Esophagus squamous epithelium (tissue), 5 donors: ENCODE measurements at places on chromosomes 12 and 14.

GRCh38 chr12:61891632-61892031 lies 368.6 kb upstream of the USP15 start:
- DNase-seq, result no peak

- DNase-seq, result no peak
Measured at GRCh38 chr12:53626702-53627169, 554 bp upstream of the ATF7 start.

DNA sequence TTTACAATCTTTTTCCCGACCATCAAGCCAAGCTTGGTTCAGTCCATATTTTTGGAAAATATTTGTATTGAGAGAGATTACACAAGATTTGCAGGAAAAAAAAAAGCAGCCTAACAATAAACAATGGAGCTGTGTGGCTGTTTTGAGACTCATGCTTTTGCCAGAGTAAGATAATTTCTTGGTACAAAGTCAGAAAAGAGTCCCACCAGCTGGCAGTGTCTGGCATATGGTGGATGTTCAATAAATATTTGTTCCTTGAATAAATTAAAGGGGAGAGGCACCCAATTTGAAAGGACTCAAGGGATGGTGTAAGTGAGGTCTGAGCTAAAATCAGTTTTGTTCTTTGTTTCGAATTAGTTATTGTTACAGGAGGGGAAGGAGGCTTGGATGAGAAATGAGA lies 78.1 kb upstream of the RPH3A start:
- no peak for DNase-seq

- no peak for DNase-seq
Measured at GRCh38 chr14:60212503-60213371, 36.3 kb upstream of the PPM1A start.

DNA sequence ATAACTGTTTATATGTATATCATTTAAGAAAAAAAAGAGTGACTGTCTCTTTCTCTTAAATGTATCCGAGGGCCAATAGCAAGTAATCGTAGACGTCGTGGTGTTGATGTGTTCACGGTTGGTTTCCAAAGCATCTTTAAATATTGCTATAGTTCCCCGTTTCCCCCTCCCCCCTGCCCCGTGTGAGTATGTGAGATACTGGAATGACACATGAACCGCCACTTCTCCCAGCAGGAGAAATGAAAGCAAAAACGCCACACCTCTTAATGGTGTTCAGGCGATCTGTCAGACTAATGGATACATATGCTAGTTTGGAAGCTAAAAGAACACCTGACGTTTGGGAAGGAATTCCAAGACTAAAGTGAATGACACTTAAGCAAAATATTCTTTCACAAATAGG lies 258.3 kb downstream of the FOXN3 start:
- DNase-seq, result no peak

GRCh38 chr12:113766131-113766878 lies 199.8 kb downstream of the RBM19 start:
- DNase-seq, result no peak

DNA sequence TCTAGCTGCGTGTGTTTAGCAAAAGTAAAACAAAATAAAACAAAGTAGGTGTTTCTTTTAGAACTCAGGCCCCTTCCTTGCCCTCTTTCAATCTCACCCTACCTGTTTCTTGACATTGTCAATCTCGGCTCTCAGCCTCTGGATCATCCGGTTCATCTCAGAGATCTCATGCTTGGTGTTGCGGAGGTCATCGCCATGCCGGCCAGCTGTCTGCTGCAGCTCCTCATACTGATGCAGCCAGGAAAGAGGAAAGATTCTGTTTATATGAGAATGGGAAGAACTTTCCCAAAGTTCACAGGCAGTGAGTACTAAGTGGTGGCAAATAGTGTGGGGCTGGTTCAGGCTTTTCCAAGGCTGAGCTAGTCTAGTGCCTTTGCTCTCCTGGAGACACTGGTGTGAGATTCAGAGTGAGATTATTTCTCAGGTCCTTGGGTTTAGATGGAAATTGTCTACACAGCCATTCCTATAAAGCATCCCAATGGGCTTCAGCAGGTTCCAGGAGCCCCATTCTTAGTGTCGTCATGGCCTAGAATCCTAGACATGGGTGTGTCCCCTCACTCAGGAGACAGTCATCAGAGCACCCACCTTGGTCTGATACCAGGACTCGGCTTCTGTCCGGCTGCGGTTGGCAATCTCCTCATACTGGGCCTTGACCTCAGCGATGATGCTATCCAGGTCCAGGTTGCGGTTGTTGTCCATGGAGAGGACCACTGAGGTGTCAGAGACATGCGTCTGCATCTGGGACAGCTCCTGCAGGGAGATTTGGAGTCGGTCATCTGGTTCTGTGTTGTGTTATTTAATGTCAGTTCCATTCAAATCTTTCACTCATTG lies 3.0 kb downstream of the KRT5 start:
- no peak for DNase-seq

- DNase-seq, result no peak
Measured at GRCh38 chr12:124190312-124191023, 104.4 kb upstream of the RFLNA start.

DNA sequence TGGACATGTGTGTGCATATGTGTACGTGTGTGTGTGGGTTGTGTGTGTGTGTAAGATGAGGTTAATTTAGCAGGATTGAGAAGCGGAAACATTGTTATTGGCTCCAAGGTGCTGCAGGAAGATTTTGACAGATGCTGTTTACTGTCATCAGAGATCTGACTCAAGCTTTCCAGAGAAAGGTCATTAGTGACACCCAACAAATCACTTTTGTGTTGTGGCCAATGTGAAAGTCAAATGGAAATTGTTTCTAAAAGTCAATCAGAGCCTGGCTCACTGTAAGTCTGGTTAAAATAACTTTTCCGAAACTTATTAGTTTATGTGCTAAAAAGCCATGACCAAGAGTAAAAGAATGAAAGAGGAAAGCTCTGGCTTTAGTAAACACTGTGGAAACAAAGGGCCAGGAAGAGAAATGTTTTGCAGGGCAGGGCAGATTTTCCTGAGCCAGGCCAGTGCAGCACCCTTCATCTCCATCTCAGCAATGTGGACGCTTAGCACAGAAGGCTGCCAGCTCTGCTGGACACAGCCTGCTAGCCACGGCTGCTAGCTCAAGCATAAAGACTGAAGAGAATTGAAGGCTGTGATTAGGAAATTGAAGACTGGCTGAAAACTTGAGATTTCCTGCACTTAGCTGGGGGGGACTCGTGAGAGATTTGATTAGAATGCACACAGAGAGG lies 235.8 kb downstream of the NEDD1 start:
- DNase-seq, result no peak

GRCh38 chr14:52299692-52300278 lies 14.3 kb upstream of the PTGER2 start:
- no peak for DNase-seq

GRCh38 chr12:104910196-104910840 lies 47.8 kb downstream of the SLC41A2 start:
- DNase-seq, result no peak

DNA sequence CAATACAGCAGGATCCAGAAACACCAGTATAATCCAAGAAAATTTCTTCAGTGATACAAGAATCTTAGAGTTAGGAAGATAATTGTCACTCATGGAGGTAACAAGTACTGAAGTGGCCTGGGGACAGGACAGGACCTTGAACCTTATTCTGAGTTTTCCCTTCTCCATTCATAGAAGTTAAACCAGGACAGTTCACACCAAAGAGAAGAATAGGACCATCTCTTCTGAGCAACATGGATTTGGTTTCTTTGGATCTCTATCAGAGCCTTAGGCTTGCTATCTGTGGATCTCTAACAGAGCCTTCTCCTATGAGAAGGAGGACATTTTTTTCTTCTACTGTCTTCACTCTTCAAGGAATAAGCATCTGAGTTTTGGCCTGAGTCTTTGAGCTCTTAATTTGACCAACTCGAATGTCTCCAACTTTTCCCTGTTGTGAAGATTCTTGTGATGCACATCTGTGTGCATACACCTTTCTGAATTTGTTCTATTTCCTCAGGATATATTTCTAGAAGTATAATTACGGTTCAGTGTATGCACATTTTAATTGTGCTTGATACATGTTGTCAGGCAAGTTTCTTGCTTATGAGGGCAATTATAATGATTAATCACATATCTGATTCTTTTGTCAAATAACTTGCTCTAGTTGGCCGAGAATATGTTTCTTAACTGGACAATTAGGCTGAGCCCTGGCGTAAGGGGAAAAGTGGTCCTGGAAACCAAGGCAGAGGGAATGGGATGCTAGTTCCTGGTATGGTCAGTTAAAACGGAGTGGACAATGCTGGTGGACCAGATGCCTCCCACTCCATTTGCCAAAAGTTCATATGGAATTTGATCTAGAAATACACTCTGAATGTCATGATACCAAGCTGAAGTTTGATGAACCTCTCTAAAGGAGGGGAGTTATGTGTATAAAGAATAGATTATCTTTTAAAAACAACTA lies 6.6 kb downstream of the KRT6A start:
- DNase-seq, result no peak

DNA sequence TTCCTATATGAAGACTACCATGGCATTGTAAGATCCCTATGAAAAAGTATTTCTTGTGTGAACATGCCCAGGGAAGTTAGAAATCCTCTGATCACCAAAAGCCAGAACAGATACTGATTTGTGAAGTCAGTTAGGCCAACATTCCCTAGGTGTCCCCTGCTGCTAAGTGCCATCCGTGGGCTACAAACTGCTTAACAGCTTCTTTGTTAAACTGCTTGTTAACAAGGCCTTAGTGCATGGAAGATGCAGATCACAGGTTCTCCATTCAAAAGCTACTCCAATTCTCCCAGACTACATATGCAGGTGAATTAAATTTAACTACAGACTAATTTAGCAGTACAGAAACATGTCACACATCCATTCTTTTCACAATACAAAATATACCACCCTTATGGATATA lies 108.2 kb downstream of the PRICKLE1 start:
- DNase-seq, result no peak

DNA sequence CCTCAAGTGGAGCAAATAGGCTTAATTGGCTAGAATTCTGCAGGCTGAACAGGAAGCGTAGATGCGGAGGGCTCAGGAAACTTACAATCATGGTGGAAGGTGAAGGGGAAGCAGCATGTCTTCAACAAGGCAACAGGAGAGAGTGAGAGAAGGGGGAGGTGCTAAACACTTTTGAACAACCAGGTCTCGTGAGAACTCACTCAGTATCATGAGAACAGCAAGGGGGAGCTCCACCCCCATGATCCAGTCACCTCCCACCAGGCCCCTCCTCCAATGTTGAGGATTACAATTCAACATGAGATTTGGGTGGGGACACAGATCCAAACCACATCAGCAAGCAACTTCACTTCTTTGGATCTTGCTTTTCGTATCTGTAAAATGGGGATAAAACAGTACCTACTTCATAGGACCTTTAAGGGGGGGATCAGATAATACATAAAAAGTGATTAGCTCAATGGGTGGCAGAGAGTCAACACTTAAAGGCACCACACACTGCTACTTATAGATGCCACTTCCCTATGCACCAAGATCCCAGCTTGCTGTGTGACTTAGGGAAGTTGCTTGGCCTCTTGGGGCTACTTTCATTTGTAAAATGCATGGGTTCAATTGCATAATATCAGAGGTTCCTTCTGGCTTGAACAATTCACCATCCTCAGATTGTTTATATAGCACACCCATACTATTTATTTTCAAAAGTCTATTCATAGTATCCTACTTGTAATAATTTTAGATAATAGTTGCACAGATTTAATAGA lies 184.8 kb upstream of the RPH3A start:
- DNase-seq, result no peak

- DNase-seq, result no peak
Measured at GRCh38 chr12:21558100-21558679, 32.1 kb downstream of the SPX start.

DNA sequence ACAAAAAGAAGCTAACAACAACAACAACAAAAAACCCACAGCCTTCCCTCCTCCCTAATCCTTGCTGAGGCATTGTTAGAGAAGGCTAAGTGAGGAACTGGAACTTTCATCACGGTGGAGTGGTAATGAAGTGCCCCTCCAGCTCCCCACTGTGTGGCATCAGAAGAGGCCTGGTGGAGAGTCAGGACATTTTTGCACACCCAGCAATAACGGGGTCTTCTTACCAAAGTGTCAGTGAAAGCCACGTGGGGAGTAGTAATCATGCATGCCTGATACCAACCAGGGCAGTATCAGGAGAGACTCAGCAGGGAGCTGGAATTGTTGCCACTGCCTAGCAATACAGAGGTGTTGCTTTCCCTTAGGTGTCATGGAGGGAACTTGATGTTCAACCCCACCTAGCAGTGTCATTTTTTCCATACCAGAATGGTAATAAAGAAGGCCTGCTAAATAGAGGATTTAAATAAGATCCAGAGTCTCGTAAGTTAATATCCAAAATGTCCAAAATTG lies 299.7 kb upstream of the RGS6 start:
- DNase-seq, result no peak

- no peak for DNase-seq
Measured at GRCh38 chr12:117441751-117442150, 80.3 kb upstream of the NOS1 start.

GRCh38 chr12:122495258-122495657 lies 5.5 kb downstream of the ZCCHC8 start:
- DNase-seq, result no peak

DNA sequence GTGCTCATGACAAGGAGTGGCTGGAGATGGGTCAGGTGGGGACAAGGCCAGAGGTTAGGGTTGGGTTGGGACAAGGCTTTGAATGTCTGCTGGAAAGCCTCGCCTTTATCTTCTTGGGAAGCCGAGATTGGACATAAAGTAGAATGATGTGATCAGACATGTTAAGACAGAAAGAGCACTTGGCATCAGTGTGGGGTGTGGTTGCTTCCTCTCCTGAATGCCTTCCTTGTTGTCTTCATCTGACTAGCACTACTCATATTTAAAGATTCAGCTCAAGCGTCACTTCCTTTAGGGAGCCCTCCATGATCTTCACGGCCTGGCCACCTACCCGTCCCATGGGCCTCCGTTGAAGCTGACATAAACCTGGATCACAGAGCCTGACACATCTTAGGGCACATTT lies 14.8 kb upstream of the C12orf75 start:
- no peak for DNase-seq

GRCh38 chr14:91202234-91202974 lies 42.1 kb downstream of the GPR68 start:
- DNase-seq, result no peak

DNA sequence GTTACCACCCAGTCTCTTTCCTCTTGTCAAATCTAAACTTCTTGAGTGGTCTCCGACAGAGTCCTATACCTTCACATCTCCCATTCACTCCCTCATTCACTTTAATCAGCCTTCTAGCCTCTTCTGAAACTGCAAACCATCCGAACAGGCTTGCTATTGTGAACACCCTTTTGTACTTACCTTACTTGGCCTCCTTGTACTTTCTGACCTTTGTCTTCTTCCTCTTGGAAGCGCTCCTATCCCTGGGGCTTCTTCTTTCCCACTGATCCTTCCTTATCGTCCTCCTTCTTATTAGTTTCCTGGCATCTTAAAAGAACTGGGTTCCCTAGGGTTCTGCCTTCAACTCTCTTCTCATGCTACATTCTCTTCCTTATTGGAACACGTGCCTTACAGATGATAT lies 76.9 kb upstream of the HIF1A start:
- DNase-seq, result no peak

DNA sequence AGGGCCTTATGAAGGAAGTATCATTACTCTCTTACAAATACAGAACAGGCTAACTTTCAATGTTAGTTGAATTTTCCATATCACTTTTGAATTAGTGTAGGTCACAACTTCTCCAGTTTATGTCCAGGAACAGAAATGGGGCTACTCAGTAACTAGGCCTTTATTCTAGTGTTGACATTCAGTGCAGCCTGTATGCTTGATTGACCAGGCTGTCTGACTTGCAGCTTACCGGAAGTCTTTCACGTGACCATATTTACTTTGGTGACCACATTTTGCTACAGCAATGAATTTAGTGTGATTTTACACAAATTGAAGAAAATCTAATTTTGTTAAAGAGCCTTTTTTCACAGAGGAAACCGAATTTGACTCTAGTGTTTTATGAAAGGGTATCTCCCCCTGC lies 12.4 kb downstream of the MTERF2 start:
- no peak for DNase-seq
